ENCODE measurements at places on chromosomes 4 and X.

DNA sequence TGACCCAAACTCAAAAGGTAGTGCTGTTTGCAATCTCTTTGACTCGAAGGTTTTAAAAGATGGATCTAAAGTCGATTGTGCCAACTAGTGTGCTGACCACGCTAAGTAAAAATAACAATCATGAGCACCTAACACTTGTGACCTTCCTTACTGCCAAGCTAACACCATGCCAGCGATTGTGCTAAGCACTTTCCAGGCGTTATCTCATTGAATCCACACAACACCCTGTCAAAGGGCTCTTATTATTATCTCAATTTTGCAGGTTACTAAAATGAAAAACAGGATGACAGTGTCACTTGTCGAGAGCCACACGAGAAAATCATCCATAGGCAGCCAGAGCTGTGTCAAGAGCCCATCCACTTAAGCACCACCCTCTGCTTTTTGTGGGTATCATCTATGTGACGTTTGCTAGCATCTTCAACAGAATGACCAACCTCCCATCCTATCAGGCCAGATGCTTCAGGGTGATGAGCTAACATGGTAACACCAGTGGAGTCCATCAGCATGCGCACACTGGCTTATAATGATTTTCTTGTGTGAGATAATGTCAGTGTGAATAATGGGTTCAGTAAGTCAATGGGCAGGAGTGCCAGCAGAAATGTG lies 893 bp upstream of the GAB3 start:
- no peak for DNase-seq

DNA sequence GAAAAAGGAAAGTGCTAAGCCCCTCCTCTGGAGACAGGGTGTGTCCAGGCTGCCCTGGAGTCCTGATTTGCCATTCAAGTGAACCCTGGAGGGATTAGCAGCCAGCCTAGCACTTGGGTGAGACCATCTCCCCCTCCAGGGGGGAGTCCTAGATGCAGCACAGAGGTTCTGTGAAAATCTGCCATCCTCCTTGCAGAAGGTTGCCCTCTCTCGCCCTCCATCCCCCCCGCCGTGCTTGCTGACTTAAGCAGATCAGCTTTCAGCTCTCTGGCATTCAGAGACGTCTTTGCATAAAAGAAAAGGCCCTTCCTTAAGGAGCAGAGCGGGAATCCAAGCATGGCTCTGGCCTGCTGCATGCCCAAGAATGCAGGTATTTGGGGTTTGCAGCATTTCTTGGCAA lies 102.1 kb upstream of the SCML1 start:
- DNase-seq, result peak; percentile 91

DNA sequence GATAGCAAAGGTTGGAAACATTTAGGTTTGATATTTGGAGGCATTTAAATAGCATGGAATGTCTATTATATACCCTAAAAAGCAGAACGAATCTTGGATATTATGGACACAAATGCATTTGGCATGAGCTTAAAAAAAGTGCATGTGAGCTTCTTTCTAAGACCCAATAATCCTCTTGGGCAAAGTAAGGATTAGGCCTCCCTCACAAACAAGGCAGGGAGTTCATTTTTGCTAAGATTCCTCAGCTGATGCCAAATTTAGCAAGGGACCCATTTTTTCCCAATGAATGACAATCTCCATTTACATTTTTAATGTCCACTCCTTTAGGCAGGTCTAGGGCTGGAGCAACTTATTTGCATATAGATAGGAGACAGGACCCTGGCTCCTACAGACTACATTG lies 199.8 kb downstream of the SOWAHB start:
- no peak for DNase-seq

DNA sequence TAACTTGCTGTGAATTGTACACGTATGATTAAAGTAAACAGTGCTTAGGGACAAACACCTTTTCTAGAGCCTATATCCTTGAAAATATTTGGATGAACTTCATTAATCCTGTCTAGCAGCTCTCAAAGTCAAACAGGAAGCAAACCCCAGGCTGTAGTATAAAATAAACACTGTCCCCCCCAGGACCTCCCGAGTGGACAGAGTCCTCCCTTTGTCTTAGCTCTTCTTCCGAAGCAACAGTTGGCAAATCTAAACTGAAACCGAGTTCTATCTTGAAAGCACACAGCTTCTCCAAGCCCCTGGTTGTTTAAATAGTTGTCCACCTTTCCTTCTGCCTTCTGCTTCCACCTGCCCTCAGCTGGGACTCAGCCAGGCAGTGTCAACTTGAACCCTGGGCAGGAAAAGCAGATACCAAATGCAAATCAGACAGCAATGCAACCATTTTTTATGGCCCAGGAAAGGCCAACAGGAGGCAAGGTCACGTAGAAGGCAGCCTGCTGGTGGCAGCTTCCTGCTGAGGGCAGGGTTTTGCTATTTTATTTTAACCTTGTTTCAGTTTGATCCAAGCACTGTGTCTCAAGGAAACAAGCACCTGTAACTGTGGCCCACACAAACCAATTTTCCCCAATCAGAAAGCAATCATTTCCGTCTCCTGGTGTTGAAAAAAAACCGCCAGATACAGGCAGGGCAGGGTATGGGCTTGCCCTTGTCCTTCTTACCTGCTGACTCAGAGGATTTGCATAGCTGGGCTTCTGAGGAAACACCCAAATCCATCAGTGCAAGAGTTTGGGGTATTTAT lies 110.3 kb upstream of the KIT start:
- DNase-seq, result no peak

GRCh38 chrX:7318241-7318640 lies 170.3 kb upstream of the PUDP start:
- DNase-seq, result no peak

- peak; percentile 84 for DNase-seq
These were observed 4.2 kb downstream of the MID1 start for GRCh38 chrX:10615931-10616774.

DNA sequence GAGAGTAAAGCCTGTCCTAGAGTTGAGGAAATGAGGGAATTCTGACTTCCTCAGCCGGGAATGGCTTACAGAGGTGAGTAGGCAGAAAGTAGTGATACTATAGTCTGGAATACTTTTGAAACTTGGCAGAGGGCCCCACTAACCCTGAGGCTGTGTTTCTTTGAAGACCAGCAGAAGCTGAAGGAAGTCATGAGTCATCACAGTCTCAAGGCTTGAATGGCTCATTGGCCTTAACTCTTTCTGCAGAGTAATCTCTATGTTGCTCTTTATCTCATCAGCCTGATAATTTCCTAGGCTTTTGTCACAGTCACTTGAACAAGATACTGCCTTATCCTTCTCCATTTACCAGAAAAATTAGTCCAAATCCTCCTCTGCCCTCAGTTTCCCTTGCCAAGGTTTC lies 80.8 kb downstream of the ANKRD50 start:
- peak; percentile 98 for DNase-seq

- no peak for DNase-seq
These were observed 73.0 kb downstream of the TMEM165 start for GRCh38 chr4:55468724-55469123.

- peak; percentile 38 for DNase-seq
These were observed at the start of gene PPP2R2C for GRCh38 chr4:6472387-6473263. PPP2R2C (minus strand) TSS chr4:6472614; CDS start chr4:6472229, 385 bp downstream.

DNA sequence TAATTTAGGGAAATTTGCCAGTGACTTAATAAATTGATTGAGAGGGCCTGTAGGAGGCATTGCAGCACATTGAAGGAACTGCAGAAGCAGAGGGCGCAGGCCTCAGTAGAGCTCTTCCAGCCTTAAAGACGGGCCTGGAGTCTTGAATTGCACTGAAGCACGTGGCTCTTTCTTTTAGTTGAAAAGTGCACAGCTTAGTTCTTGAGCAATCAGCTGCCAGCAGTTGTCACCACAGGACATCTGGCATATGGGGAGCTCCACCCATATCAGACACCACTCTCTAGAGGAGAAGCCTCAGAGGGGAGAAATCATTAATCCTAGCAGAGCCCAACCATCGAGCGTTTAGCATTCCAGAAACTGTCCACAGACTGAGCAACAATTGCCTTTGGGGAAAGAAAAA lies 16.0 kb upstream of the FGF16 start:
- DNase-seq, result peak; percentile 26

- DNase-seq, result peak; percentile 98
These were observed 8.6 kb downstream of the FAM200B start for GRCh38 chr4:15690020-15690809.

DNA sequence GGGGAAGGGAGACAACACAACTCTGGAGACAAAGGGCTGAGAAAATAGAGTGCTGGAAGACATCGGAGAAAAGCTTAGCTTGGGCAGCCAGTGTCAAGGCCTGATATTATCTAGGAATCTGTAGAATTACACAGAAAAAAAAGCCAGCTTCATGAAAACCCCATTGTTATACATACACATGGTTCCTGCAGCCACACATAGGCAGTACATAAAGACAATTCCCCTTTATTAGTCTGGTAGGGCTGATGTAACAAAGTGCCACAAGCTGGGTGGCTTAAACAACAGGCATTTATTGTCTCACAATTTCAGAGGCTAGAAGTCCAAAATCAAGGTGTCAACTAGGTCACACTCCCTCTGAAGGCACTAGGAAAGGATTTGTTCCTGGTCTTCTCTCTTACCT lies 503.5 kb downstream of the MID1IP1 start:
- DNase-seq, result no peak

DNA sequence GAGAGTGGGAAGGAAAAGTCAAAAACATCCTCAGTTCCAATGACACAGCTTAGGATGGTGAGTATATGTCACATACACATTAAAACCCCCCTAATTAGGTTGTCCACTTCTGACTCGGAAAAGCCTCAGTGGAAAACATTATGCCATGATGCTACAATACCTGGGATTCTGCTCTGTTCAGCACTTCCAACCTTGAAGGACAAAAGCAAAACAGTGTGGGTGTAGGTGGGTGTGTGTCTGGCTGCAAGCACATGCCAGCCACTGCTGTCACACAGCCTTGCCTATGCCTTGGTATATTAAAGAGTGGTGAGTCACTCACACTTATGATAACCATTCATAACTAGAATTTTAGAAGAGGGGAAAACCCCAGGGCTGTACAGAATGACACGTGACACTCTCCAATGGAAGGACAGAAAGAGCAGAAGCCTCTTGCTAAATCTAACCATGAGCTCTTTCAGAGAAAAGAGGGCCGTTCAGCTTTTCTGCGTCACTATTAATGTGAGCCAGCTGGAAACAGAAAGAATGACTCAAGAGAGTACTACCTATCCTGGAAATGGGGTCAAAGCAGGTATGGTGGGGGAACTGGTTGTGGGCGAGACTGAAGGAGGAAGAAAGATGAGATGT lies 159.6 kb downstream of the TET2 start:
- no peak for DNase-seq

GRCh38 chrX:122026665-122027064 lies 979.3 kb downstream of the GLUD2 start:
- no peak for DNase-seq

DNA sequence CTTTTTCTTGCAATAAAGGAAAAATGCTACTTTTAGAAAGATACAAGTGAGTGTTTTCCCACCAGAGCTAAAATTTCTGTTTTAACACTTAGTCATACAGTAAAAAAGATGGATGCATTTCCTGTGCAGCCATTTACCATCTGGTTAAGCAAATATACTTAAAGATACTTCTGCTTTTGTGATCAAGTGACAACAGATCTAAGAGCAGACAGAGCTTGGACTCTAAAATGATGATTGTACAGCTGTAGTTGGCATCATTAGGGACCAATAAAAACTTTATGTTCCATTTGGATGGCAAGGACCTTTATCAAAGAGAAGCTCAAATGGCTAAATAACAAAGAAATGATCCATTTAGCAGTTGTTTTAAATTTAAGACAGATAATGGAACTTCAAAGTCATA lies 270.8 kb downstream of the FSTL5 start:
- DNase-seq, result no peak

- no peak for DNase-seq
These were observed 108.6 kb downstream of the PPP3CA start for GRCh38 chr4:101238706-101239105.

- DNase-seq, result no peak
These were observed 347.1 kb downstream of the IDS start for GRCh38 chrX:149157976-149158375.

GRCh38 chrX:41733939-41734338 lies 10.0 kb downstream of the GPR82 start:
- no peak for DNase-seq

DNA sequence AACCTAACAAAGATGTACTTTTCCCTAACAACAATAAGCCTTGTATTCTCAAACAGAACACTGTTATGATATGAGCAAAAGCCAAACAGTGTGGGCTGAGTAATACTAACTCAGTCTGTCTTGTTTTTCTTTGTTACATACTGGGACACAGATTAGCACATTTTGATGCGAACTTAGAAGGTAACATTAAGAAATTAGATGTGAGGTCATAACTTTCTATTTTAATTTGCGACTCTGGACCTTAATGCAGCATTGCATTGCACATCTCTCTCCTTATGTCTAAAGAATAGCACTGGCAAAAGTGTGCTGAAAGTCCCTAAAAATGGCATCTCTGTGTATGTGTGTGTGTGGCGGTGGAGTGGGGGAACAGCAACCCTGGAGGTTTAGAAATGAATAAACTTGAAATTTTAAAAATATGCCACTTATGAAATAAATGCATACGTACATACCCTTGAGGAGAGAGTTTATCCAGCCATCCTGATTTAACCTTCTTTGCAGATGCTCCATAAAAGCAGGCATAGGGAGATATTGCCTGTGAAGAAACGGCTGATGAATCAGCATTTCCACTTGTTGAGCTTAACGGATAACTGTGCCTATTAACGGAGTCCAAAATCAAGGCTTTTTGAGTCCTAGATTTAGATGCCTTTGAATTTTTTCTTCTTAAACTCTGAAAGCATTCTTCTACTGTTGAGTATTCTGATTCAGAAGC lies 34.2 kb downstream of the ARAP2 start:
- no peak for DNase-seq

DNA sequence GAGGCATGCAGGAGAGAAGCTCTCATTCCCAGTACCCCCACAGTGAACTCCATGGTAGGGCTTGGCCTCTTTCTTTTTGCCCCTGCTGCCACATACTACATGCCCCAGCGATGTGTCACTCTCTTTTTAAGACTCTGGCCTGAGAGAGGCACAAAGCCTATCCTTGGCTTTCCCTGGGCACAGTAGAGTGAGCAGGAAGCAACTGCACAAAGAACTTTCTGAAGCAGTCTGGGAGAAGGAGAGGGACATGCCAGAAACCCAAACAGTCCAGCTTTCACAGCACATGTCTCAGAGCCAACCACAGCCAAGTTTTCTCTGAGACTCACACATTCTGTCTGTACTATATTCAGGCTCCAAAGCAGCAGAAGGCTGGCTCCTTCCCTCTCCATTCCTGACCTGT lies 7.9 kb upstream of the NALF2 start:
- DNase-seq, result no peak

- no peak for DNase-seq
These were observed 207.4 kb downstream of the TMA16 start for GRCh38 chr4:163701916-163702315.

GRCh38 chr4:84231539-84232055 lies 267.5 kb downstream of the NKX6-1 start:
- peak; percentile 22 for DNase-seq

Measured in mesendoderm (in vitro differentiated cells).